NCI-H510A (cell line): ENCODE measurements at places on chromosomes 1 and 21.

- no peak for DNase-seq
Observed at GRCh38 chr21:45363921-45364467, 41.0 kb upstream of the COL18A1 start.

GRCh38 chr1:7847599-7847998 is 5.3 kb downstream of the UTS2 start:
- DNase-seq: no peak

GRCh38 chr1:232355162-232356006 is 274.5 kb downstream of the SIPA1L2 start:
- no peak for DNase-seq

DNA sequence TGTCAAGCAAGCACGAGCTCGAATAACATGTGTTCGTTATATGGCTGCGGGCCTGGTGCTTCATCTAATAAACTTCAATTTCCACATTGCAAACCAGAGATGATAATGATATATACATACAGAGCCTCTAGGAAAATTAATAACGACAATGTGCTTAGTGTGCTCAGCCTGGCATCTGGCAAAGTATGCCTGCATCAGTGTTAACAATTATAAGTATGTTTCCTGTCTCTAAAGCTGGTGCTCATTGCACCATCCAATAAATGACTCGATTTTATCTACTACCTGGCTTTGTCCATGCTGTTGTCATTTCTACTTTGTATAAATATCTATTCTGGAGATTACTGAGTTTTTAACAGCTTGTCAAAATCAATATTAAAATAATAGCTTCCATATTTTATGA is 1402.6 kb downstream of the MRPL39 start:
- DNase-seq: no peak

DNA sequence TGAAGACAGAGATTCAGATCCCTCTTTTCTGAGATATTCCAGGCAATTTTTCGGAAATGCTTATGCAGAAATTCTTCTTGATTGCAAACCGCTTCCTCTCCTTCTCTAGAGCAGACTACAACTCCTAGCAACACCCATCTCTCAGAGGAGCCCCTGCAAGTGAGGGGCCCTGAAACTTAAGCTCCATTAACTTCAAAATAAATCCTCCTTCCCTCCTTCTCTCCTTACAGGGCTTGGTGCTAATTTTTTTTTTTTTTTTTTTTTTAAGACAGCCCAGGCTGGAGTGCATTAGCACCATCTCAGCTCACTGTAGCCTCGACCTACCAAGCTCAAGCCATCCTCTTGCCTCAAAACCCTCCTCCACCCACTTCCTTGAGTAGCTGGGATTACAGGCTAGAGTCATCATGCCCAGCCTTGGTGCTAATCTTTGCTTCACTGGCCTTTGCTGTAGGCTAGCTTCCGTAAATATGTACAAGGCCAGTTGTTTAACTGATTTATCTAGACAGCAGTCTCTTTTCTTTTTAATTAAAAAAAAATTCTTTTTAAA is 30.2 kb upstream of the SFPQ start:
- DNase-seq: no peak

- DNase-seq: no peak
Observed at GRCh38 chr1:167893798-167894197, 20.1 kb downstream of the ADCY10 start.

DNA sequence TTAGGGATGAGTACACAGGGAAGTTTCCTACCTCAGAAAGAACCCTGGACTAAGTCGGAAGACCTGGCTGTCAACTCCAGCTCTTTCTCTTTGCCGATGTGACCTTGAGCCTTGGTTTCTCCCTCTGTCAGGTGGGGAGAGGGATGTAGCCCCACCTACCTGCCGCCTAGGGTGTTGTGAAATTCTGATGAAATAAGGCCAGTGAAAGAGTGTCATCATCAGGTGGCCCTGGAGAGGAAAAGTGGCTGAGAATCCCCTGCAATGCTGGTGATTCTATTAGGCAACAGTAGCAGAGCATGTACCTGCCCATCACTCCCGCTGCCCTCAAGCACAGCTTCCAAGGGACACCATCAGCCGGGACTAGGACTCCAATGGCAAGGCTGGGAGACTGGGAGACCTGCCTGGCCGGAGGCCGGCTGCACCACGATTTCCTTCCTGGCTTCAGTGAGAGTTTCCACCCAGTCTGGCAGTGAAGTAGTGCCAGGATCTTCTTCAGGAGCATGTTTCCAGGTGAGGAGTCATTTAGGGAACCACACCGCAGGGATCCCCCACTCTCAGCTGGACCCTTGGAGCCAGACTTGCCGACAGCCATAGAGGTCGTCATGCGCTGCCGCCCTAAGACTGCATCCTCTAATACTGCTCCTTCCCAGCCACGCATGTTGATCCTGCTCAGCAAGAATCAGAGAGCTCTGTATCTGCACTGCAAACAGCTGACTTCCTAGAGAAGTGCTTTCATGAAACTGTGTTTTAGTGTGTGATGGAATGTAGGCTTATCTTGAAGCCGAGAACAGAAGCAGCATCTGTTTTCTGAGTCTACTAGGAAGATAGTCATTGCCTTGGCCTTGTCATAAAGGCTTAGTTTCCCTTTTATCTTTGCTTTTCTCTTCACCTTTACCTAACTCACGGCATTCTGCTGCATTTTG is 88.0 kb upstream of the F3 start:
- DNase-seq: no peak

- no peak for DNase-seq
Observed at GRCh38 chr1:20229171-20229570, 42.9 kb upstream of the PLA2G2C start.

GRCh38 chr1:231177226-231177625 is 15.4 kb downstream of the TRIM67 start:
- no peak for DNase-seq

- no peak for DNase-seq
Observed at GRCh38 chr1:61131716-61132115, 49.4 kb downstream of the NFIA start.

DNA sequence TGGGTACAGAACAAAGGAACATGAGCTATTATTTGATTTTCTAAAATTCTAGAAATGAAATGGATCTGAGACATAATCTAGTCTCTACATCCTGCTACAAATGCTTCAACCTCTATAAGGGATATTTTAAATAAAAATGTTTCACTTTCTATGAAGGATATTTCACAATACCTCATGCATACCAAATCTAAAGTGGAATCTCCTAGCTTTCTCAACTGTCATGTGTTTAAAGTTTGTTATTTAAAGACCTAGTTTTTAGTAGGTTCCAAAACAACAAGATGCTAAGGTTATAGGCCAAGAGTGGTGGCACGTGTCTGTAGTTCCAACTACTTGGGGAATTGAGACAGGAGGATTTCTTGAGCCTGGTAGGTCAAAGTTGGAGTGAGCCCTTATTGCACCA is 47.6 kb downstream of the KDM5B start:
- DNase-seq: no peak

- DNase-seq: no peak
Observed at GRCh38 chr1:171655746-171656116, 3.2 kb upstream of the MYOC start.

DNA sequence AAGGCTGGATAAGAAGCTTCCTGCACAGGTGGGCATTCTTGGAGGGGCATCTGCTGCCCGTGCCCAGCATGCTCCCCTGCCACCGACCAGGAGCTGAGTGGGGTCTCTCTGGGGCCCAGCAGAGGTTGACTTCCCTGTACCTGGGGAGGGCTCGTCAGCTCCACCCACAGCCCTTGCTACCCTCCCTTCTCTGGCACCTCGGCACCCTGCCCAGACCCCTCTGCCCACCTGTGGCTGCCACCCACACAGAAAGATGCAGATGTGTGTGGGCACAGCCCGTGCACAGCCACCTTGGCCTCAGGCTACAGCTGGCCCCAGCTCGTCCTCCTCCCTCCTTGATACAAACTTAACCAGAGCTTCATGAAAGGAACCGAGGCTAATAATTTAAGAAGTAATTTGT is 241.2 kb upstream of the VAMP3 start:
- no peak for DNase-seq
